ENCODE measurements at places on chromosomes 13 and 19. TPM values are rescaled to one million over a fixed set of nuclear protein-coding genes. Genes with fewer than 3 reads are reported as not detected.

SLC6A16 gene
- total RNA-seq, result 7.8 TPM

DNA sequence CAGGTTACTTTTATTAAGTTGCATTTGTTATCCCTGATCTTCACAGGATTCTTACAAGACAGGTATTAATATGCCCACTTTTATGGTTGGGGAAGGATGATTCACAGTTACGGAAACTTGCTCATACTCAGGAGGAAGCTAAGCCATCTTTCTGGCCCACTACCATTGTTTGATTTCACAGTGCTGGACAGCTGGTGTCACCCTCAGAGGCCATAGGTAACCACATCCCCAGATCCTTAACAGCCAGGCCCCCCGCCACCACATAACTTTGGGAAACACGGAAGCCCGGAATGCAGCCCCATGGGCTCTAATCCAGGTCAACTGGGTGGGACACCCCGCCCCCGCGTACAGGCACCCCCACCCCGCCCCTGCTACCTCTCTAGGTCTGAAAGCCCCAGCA, 119.7 kb downstream of the IRS2 start:
- no peaks in the 10 kb centered on the region for H3K27me3 ChIP-seq
- H3K27ac ChIP-seq, result no peak overlapping the region
- H3K4me3 ChIP-seq, result no peak overlapping the region
- DNase-seq, result no peak
- H3K4me1 ChIP-seq, result no peaks in the 10 kb centered on the region
- no peaks in the 10 kb centered on the region for H3K36me3 ChIP-seq

CFD gene
- total RNA-seq, result 363 TPM

- no peak for DNase-seq
- H3K27ac ChIP-seq, result peak within 1 kb of the TSS; percentile 88
- no peaks in the 10 kb centered on the region for H3K36me3 ChIP-seq
Observed at GRCh38 chr13:98176777-98177608, at the start of gene RNF113B. Gene RNF113B, minus strand, starts transcription at chr13:98177269. Its CDS starts 33 bp downstream, at chr13:98177236.

Measured in thyroid gland (tissue), 4 donors.